ENCODE measurements at places on chromosomes 12 and 14.

DNA sequence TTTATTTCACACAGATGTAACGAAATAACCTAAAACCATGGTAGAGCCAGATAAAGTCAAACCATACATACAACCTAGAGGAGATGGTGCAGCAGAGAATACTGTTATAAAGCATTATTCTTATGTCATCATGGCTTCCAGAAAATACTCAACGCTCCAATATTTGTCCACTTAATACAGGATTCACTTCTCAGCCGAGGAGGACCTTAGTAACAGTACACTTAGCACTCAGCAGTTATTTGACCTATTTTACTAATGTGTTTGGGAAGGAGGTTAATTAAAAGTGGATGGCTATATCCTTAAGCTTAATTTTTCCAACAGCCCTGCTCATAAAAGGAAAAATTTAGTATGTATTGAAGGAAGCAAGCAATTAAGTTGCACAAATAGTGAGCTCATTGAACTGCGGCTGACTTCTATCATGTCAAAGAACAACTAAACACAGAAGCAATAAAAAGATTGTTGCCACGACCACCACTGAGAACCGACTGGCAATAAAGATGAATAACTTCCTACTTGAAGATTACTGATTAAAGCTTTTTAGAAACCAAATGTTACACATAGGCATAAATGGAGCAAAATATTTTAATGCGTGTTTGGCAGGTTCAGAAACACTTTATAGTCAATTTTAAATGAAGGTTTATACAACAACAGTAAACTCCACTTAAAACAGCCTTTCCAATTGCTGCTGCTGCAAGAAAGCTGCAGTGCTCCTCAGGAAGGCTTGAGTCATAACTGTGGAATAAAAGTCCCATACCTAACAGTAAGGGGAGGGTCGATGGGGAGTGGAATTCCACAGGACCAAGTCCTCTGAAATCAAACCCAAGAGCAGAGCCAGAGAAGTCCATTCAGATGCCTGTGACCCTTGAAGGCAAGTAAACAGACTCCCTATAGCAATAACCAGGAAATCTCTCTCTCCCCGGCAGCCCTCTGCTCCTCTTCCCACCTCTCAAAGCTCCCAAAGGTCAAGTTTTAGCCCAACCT is 218.9 kb upstream of the CDKN3 start:
- no peak for DNase-seq

DNA sequence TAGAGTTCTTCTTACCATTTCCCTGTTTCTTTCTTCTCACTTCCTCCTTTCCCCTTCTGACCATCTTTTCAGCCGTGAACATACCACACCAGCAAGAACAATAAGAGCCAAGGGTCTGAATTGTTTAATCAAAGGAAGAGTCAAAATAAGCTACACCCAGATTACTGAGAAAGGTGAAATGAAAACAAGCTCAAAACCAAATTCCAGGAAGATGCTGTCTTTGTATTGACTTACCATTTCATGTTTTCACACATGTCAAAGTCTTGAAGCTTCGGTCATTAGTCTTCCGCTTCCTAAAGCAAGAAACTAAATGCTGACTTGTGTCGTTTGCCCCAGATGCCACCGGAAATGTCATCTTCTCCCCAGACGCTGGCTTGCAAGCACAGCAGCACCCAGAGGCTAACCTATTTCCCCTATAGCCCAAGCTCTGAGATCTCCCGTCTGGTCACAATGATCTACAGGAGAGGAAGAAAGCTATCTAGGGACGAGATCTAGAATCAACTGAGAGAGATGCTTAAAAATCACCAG is 136.5 kb upstream of the AMIGO2 start:
- DNase-seq: peak; percentile 78

GRCh38 chr14:90804292-90805083 is 11.7 kb downstream of the TTC7B start:
- DNase-seq: no peak

GRCh38 chr12:123237646-123238329 is 4.6 kb downstream of the MTRFR start:
- peak; percentile 76 for DNase-seq

DNA sequence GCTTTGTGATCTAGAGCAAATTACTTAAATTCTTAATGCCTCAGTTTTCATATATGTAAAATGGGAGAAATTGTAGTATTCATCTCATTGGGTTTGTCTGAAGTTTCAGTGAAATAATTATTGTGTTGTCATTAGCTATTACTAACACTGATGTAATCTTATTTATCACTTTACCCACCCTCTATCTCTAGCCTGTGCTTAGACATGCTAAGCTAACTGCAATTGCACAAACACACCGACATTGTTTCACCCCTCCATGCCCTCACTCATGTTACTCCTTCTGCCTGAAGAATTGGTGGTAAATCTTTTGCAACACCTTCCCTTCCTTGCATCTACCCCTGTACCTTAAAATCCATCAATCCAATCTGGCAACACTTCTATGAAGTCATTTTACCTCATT is 241.6 kb downstream of the BCAT1 start:
- no peak for DNase-seq

Data from activated CD8-positive, alpha-beta memory T cell treated with anti-CD3 and anti-CD28 coated beads, Interleukin-2, amount 50 U/mL, for 48 hours (primary cell).